ENCODE measurements at places on chromosomes 4 and X.

DNA sequence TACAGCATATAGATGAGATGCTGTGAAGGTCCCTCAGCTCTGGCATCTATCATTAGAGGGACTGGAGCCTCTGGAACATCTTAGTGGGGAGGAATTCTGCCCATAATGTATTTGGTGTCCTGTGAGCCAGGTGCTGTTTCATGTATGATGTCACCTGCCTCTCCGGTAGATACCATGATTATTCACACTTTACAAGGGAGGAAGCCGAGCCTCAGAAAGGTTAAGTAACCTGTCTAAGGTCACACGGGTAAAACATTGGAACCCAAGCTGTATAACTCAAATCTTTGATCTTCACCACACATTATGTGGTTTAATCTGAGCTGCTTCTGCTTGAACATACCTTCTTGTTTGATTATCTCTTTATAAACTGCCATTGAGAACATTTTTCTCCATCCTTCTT is 442.8 kb downstream of the BCOR start:
- DNase-seq: no peak

GRCh38 chr4:114286262-114286810 is 306.9 kb upstream of the ARSJ start:
- DNase-seq: no peak

DNA sequence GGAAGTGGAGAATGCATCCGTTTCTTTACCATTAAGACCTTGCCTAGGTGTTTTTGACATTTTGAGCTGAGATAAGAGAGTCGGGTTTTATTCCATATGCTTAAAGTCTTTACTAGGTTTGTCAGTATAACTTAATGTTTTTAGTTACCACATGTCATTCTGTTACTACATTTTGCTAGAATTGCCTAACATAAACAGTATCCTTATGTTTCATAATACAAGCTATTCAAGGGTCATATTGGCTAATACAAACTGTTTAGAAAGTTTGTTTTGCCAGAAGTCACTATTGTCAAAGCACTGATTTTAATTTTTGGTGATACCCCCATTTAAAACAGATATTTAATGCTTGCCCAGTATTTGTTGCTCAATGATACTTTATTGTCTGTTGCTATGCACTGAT is 427.7 kb upstream of the MAGEB2 start:
- DNase-seq: no peak

DNA sequence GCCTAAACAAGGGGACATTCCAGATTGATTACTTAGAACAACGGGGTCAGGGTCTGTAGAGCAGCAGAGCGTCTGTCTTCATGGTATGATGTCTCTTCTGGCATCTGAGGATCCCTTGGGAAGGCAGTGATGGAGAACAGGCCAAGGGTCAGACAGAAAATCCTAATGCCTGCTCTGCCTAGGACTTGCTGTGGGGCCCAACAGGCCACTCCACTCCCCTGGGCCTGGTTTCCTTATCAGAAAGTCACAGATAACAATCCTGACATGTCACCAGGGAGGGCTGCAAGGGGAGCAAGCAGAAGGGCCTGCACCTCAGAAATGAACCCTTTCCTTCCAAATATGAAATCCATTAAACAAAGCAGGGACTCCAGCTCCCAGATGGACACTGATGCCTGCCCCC is 21.4 kb upstream of the ARHGAP6 start:
- DNase-seq: no peak

DNA sequence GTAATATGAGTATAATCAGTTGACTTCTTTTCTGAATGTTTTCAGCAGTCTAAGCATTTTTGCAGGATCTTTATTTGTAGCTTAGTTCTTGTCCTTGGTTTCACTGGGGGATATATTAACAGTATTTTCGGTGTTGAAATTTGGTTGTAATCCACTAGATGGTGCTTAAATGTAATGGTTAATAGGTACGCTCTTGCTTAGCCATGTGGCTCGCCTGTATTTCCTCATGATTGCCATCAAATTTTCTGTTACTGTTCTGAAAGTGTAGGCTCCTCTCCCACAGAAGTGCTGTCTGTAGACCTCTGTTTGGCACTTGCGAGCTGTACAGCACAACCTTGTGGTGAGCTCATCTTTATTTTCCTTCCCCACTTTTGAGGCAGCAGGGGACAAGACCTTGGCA is 3.9 kb upstream of the FAAH2 start:
- no peak for DNase-seq

- no peak for DNase-seq
These were observed 182.8 kb downstream of the LARP7 start for GRCh38 chr4:112819729-112820128.

DNA sequence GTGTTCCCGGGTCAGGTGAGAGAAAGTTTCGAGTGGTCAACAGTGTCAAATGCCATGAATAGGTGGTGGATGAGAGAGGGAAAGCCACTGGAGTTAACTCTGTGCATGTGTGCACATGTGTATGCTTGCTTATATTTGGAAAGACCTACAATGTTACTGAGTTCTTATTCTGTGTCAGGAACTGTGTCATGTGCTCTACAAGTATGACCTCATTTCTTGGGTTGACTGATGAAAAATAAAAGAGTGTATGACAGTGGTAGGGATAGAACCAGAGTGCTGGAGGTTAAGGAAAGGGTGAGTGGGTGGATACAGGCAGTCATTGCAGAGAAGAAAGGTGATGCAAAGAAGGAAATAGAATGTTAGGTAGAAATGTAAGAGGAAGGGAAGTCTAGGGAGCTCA is 22.1 kb upstream of the DGKK start:
- DNase-seq: no peak

- no peak for DNase-seq
These were observed 13.4 kb upstream of the PLCXD1 start for GRCh38 chrX:267771-268261.

GRCh38 chr4:3174371-3175338 is 74.3 kb upstream of the MSANTD1 start:
- no peak for DNase-seq

DNA sequence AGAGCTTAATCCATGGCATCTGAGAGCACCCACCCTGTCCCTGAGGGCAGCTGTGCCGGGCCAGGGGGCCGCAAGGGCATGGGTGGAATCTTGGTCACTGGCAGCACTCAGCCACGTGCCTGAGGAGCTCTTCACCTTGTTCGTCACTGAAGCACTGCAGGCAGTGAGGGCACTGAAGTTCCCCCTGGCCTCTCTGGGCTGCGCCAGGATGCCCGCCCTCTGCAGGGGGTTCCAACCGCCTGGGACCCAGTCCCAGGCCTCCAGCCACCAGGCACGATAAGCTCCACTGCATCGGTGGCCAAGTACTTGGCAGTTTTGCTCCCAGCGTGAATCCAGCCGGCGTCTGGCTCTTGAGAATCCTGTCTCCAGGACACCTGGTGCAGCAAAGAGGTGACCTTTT is 96.4 kb upstream of the MED14 start:
- no peak for DNase-seq

DNA sequence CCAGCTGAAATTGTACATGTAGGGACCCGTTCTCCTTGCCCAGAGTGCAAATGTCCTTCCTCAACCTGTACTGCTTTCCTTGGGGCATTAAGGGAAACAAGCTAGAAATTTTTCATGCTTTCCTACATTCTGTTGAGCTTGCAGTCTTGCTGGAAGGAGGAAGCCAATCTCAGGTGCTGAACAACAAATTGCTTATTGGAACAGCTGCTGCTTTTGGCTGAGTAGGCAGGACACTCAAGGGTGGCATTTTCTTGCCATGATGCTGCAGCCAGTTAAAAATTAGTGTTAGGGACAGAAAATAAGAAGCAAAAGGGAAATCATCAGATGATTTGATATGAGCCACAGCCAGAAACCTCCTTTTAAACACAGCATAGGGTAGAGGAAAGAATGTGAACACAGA is 223.7 kb downstream of the QDPR start:
- no peak for DNase-seq

DNA sequence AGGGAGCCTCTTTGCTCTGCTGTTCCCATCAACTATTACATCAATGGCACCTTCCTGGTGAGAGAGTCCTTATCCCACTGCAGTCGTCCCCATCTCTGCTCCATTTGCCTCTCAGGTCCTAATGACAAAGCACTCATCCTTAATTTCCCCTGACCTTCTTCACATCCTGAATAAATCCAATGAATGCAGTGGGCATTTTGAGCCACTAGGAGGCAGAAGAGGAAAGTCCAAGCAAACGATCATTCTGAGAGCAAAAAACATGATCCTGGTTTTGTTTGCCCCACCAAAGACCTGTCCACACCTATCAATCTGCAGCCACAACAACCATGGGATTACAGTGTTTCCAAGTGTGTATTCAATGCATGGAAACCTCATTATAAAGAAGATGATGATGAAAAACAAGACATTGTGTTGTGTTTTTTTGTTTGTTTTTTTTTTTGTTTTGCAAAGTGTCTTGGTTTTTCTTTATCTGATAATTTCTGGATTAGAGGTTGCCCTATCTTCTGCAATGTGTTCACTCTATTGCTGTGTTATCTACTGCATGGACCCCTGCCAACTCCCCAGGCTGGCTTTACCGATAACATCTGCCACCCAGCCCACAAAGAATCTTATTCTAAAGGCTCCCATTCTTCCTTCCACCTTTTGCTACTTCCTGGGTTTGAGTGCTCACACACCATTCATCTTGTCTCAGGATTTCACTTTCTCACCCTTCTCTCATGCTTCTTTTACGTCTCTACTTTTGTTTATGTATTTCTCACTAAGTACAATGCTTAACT is 207.2 kb downstream of the NLGN4X start:
- DNase-seq: no peak

DNA sequence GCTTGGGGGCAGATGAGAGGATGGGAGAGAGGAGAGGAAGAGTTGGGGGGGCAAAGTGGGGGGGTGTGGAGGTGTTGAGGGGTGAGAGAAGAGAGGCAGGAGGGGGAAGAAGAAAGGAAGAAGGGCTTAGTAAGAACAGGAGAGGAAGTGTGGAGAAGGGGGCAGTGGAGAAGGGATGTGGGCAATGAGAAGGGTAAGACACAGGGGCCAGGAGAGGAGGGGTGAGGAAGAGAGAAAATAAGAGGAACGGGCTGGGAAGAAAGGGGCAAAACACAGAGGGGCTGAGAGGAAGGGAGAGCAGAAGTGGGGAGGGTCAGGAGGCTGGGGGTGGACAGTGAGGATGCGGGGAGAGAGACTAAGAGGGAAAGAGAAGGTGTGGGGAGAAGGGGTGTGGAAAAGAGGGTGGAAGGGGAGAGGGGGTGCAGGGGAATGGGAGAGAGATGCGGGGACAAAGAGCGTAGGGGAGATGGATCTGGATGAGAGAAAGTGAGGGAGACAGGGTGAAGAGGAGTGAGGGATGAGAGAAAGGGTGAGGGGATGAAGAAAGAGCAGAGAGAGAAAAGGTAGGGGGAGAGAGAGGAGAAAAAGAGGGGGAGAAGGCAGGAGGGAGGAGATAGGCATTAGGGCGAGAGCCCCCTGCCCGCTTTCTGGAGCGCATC is 12.9 kb downstream of the SH3KBP1 start:
- no peak for DNase-seq

DNA sequence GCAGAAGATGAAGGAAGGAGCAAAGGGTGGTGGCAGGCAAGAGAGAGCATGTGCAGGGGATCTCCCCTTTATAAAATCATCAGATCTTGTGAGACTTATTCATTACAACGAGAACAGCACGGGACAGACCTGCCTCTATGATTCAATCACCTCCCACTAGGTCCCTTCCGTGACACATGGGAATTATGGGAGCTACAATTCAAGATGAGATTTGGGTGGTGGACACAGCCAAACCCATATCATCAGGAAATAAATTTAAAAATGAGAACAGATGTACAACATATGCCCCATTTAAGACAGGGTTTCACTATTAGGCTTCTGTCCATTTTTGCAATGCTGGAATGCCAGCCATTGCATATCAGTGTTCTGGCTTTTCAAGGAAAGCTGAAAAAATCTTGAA is 346.7 kb upstream of the SLIT2 start:
- DNase-seq: peak; percentile 46

GRCh38 chrX:14598330-14598729 is 69.0 kb downstream of the GLRA2 start:
- DNase-seq: no peak

- peak; percentile 63 for DNase-seq
These were observed 22.8 kb upstream of the FMR1NB start for GRCh38 chrX:147958291-147958690.

GRCh38 chr4:25888781-25889180 is 25.2 kb upstream of the SMIM20 start:
- no peak for DNase-seq

GRCh38 chr4:117084866-117085701 is at the start of gene TRAM1L1:
TRAM1L1 (minus strand) TSS chr4:117085576; CDS start chr4:117085393, 183 bp downstream.
- peak; percentile 67 for DNase-seq

DNA sequence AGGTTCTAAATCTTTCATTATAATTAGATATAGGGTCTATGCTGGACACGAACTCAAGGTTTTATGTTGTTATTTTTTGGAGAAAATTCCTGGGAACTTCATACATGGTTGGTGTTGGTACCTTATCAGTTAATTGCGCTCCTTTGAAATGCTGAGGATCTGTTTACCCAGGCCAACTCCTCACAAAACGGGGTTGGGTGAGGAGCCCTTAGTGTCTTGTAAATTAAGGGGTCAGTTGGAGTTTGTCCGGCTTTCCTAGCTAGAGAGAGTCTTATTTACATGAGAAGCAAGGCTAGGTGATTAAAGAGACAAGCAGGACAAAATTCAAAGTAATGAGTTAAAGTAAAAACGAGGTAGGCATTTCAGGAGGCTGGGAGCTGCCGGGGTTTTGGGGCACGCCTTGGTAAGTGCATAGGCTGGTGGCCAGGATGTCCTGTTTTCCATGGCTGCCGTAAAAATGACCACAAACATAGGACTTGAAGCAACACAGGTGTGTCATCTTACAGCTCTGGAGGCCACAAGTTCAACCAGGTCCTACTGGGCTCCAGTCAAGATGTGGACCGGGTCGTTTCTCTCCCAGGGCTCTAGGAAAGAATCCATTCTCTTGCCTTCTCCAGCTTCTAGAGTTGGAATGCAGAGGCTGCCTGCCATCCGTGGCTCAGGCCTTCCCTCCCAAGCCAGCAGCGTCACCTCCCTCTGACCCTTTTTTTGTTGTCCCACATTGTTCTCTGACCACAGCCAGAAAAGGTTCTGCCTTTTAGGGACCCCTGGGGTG is 19.8 kb downstream of the PSAPL1 start:
- no peak for DNase-seq

DNA sequence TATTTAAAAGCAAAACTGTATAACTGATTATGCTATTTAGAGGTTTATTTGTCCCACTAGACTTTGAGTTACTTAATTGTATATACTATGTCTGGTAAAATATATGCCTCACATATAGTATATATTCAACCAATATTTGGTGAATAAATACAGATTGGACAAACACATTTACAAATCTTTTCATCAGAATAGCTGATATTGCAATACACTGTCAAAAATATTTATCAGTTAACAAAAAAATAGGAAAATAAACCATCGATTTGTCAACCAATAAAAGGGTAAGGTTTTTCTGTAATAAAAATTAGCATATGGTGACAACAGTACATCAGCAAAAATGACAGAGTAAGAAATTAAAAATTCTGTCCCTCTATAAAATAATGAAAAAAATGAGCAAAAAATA is 889.9 kb upstream of the INTU start:
- no peak for DNase-seq

DNA sequence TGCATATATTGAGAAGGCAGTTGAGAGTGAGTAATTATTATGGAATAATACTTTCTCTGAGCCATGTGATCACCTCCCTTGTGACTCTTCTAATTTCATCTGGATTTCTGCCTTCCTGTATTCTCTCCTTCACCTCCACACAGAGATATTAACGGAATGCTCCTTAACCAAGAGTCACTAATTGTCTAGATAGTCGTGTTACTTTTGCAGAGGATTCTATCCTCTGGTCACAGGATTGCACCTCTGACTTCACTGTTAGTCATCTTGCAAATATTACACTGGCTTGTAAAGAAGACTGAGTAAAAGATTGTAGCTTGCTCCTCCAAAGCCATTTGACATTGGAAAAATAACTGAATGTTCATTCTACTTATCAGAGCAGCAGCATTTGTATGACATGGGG is 160.9 kb downstream of the SH2D1A start:
- DNase-seq: peak; percentile 15

- no peak for DNase-seq
These were observed 1.5 kb upstream of the PTCHD1 start for GRCh38 chrX:23332888-23333821.

Data from fibroblast of skin of left quadriceps (primary cell).